ENCODE measurements at places on chromosomes 16 and 17. TPM values are rescaled to one million over a fixed set of nuclear protein-coding genes. Genes with fewer than 3 reads are reported as not detected.

GRCh38 chr17:80425835-80426426, 11.0 kb downstream of the ENDOV start:
- DNase-seq: no peak
- no peaks in the 10 kb centered on the region for H3K27me3 ChIP-seq
- no peak overlapping the region for H3K4me3 ChIP-seq
- no peak overlapping the region for H3K27ac ChIP-seq
- H3K36me3 ChIP-seq: no peaks in the 10 kb centered on the region

DNA sequence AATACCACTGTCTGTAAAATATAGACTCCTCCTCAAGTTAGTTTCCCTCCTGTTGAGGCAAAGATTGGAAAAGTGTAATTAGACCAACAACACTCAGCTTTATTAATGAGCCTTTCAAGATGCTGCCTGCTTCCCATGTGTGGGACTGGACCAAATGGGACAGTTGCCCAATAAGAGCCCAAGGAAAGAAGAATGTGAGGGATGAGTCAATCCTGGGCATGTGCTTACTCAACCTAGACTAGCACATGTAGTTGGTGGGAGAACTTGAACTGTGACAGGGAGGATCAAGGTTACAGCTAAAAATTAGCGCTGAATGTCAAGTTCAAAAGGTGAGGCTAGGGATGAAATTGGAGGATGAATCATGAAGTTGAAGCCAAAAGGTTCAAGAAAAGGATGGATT, 435.5 kb downstream of the CA10 start:
- peaks cover 3% of the 10 kb centered on the region for H3K4me1 ChIP-seq
- no peak overlapping the region for H3K27ac ChIP-seq
- DNase-seq: no peak
- H3K36me3 ChIP-seq: no peaks in the 10 kb centered on the region
- peaks cover 3% of the 10 kb centered on the region for H3K27me3 ChIP-seq
- H3K4me3 ChIP-seq: no peak overlapping the region

DNA sequence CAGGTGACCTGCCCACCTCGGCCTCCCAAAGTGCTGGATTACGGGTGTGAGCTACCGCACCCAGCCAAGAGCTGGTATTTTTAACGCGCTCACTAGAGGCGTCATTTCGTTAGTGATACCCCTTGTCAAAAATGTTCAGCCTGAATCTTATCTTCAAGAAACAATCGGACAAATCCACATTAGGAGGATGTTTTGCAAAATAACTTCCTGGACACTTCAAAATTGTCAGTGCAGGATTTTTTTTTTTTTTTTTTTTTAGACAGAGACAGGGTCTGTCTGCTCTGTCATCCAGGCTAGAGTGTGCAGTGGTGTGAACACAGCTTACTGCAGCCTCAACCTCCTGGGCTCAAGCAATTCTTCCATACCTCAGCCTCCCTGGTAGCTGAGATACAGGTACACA, 63.0 kb downstream of the RMI2 start:
- peaks cover 2% of the 10 kb centered on the region for H3K4me1 ChIP-seq
- no peak for DNase-seq
- no peak overlapping the region for H3K27ac ChIP-seq
- H3K36me3 ChIP-seq: no peaks in the 10 kb centered on the region

GRCh38 chr16:22886927-22887326, 73.0 kb downstream of the HS3ST2 start:
- H3K4me1 ChIP-seq: no peaks in the 10 kb centered on the region
- H3K27ac ChIP-seq: no peak overlapping the region
- DNase-seq: no peak

Gene KIF2B
- not detected for total RNA-seq

DNA sequence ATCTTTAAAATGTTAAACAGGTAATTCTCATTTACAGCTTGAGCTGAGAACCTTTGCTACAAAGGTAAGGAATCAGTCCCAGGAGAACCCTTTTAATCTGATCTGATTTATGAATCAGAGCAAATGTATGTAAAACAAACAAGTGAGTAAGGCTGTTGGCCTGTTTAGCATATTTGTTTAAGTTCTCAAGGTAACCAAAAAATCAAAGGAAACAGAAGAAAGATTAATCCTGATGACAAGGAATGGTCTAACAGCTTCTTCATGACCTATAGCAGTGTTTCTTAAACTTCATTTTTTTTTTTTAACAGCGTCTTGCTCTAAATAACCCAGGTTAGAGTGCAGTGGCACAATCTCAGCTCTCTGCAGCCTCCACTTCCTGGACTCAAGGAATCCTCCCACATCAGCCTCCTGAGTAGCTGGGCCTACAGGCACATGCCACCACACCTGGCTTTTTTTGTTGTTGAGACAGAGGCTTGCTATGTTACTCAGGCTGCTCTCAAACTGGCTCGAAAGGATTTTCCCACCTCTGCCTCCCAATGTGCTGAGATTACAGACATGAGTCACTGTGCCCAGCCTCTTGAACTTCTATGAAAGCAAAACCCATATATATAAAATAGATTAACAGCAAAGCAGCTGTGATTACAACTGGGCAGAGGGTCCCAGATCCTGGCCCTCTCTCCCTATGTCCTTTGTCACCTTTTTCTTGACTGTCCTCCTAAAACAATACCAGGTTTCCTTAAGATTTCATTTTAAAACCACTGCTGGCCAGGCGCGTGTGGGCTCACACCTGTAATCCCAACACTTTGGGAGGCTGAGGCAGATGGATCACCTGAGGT, 5.1 kb upstream of the JPT1 start:
- peaks cover 14% of the 10 kb centered on the region for H3K4me1 ChIP-seq
- no peak for DNase-seq

DNA sequence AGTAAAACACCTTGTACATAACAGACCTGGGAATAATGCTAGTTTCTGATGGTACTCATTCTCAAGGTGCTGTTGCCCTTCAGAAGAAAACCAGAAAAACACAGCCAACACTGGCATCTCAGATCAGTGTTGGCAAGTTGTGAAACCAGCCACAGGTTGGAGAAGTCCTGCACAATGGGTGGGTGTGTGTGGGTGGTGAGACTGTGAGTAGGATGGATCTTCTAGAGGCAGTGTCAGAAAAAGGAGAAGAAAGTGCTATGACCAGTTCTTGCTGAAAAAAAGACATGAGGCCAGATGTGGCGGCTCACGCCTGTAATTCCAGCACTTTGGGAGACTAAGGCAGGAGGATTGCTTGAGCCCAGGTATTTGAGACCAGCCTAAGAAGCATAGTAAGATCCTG, 35.2 kb upstream of the SMIM36 start:
- no peak overlapping the region for H3K27ac ChIP-seq
- H3K4me3 ChIP-seq: no peak overlapping the region
- no peaks in the 10 kb centered on the region for H3K36me3 ChIP-seq
- no peak for DNase-seq
- peaks cover 6% of the 10 kb centered on the region for H3K4me1 ChIP-seq

DNA sequence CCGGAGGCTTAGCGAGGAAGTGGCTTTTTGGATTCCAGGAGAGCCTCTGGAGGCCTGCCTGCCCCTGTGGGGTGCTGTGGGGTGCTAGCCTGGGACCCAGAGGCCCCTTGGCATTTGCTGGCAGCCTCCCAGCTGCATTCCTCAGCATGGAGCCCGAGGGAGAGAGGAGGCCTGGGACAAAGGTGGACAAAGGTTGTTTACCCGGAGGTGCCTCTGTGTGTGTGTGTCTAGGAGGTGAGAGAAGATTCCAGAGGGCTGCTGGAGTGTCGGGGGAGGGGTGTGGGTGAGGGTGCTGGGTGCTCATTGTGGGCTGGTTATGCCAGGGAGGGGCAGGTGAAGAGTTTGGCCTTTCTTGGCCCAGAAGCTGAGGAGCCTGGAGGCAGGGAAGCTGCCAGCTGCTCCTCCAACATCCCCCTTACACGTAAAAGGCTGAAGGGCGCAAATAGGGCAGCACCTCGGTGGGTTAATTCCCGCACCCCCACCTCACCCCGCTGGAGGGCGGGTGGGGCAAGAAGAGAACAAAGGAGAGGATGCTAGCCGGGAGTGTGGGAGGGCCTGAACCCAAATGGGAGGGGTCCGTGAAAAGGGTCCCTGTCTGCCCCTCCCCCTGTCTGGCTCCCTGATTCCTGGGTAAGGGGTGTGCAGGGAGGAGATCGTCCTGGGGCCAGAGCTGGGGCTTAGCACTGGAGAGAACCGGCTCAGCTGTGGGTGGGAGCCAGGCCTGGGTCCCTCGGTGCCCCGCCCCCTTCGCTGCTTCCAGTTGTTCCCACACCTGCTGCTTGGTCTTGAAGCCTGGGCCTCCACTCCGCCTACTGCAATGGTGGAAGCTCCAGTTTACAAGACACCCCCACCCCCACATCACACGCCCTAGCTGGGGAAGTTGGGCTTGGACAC, 9.9 kb downstream of the HEXIM2 start:
- H3K4me1 ChIP-seq: peaks cover 19% of the 10 kb centered on the region
- H3K27me3 ChIP-seq: no peaks in the 10 kb centered on the region
- H3K36me3 ChIP-seq: no peaks in the 10 kb centered on the region

Gene BCL6B
- 0.91 TPM for total RNA-seq

Gene SPIRE2
- total RNA-seq: 2.0 TPM

DNA sequence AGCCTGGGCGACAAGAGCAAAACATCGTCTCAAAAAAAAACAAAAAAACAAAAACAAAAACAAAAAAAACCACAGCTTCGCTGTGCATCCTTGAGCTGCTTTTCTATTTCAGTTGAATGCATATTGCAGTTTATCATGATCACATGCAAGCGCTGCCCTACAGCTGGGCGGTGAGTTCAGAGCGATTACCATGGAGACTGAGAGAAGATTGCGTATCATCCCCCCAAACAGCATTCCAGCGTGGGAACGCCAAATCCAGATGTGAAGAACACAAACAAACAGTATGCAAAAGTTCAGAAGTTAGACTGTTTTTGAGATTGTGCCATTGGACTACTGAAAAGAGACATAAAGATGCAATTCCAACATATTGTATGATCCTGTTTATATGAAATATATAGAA, 15.1 kb upstream of the SLC52A1 start:
- peak overlapping the region; percentile 29 for H3K27ac ChIP-seq
- peaks cover 27% of the 10 kb centered on the region for H3K4me1 ChIP-seq
- H3K27me3 ChIP-seq: no peaks in the 10 kb centered on the region
- no peak overlapping the region for H3K4me3 ChIP-seq
- no peak for DNase-seq

GRCh38 chr16:79184464-79185030, 416.0 kb downstream of the MAF start:
- H3K4me1 ChIP-seq: peaks cover 22% of the 10 kb centered on the region
- no peak overlapping the region for H3K27ac ChIP-seq

Gene DPEP1
- not detected for total RNA-seq

- DNase-seq: no peak
- no peak overlapping the region for H3K27ac ChIP-seq
- H3K4me3 ChIP-seq: no peak overlapping the region
- no peaks in the 10 kb centered on the region for H3K36me3 ChIP-seq
Observed at GRCh38 chr17:17669580-17670235, 11.6 kb upstream of the RAI1 start.

DNA sequence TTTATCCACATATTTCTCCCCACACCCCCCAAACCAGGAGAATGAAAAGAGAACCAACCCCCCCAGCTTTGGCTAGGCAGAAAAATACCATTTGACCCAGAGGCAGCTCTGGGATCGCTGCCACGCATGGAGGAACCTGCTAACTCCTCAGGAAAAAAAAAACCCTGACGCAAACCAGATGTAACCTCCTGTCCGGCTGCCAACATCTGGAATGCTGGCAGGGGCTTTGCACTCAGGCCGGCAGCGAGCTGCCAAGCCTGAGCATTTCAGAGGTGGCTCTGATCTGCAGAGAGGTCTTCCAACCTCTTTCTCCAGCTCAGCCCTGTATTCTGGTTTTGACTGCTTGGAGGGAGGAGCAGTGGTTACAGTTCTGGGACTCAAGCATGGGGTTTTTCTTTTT, 8.2 kb downstream of the IGFBP4 start:
- no peak for DNase-seq
- H3K27me3 ChIP-seq: no peaks in the 10 kb centered on the region
- H3K4me1 ChIP-seq: peaks cover 50% of the 10 kb centered on the region
- H3K4me3 ChIP-seq: no peak overlapping the region

DNA sequence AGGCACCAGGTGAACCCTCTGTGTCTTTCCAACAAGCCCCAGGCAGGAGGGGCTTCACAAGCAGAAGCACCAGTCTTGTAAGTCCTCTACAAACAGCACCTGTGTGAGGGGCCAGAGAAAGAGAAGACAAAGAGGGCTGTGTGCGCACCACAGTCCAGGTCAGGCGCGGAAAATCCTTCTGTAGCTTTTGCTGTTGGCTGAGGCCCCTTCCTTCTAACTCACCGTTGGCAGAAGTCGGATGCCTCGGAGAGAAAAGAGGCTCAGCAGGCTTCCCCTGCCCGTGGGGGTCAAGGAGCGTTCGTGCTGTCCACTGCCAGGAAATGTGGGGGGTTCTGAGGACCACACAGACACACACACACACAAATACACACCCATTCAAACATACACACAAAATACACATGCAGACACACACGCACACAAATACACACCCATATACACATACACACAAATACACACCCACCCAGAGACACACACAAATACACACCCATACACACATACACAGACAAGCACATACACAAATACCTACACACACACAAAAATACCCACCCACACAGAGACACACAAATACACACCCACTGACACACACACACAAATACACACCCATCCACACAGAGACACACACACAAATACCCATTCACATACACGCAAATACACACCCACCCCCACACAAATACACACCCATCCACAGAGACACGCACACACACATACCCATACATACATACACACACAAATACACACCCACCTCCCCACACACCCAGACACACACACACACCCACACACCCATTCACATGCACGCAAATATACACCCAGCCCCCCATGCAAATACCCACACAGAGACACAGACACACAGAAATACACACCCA, 6.8 kb downstream of the ZG16B start:
- DNase-seq: no peak
- H3K27ac ChIP-seq: no peak overlapping the region
- H3K36me3 ChIP-seq: no peaks in the 10 kb centered on the region
- peaks cover 4% of the 10 kb centered on the region for H3K27me3 ChIP-seq
- peaks cover 9% of the 10 kb centered on the region for H3K4me1 ChIP-seq
- H3K4me3 ChIP-seq: no peak overlapping the region
